RWPE1 (cell line): ENCODE measurements at places on chromosomes 1 and 21.
A peak's percentile ranks its signal among the peaks of the same experiment; 100 is the strongest.

DNA sequence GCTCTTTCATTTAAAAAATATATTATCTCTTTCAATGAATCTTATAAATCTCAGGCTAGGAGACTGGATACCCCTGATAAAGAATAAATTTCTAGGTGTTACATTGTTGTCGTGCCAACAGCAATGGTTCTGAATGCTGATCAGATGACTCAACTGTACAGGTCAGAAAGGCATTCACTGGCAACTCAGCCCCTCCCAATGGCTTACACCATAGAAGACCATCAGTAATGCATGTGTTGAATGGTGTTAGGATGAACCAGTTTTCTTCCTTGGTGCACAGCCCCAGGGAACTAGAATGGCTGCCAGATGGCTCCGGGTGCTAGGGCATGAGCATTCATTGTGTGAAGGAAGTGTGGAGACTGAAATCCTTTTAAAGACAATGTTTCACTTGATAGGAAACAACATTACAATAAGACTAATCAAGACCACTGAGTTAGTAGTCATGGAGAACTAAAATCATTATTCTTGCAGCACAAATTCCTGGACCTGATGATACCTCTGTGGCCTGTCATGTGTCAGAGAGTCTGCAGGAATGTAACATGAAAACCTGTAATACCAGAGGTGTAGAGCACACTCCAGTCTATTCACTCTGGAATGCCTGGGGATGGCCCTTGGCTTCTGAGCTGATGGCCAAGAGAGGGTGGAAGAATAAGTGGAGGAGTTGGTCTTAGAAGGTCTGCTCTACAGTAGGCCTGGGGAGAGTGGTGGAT lies 187.7 kb upstream of the LMO4 start:
- DNase-seq, result peak; percentile 84

GRCh38 chr21:15514073-15514946 lies 215.5 kb upstream of the USP25 start:
- no peak for DNase-seq

GRCh38 chr21:45304476-45304830 lies 16.8 kb upstream of the POFUT2 start:
- DNase-seq, result no peak

DNA sequence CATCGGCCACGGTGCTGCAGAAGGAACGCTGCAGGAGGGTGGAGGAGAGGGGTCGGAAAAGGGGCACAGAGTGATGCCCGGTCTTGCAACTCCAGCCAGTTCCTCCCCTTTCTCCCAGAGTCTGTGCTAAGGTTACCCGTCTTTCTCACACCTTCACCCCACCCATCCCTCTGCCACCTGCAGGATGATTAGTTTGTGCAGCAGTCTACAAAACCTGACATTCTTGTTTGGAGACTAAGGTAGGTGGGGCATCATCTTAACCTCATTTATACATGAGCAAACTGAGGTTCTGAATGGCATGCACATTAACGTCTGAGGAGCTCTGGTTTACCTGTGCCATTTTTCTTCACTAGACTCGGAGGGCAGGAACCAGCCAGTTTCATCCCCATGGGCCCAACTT lies 232.3 kb downstream of the GRIK3 start:
- no peak for DNase-seq

DNA sequence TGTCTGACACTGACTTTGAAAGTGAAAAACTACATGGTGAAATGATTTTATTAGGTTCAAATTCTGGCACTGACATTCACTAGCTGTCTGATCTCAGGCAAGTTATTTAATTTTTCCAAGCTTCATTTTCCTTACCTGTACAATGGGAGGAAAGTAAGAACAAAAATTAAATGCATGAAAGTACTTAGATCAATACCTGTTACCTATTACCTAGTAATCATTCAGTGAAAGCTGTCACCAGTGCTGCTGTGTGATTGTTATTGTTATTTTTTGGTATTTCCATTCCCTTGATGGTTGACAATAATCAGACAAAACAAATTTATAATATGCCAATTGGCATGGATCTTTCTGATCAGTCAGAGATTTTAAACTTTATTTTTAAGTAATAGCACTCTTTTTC lies 1.6 kb downstream of the C8A start:
- DNase-seq, result no peak

DNA sequence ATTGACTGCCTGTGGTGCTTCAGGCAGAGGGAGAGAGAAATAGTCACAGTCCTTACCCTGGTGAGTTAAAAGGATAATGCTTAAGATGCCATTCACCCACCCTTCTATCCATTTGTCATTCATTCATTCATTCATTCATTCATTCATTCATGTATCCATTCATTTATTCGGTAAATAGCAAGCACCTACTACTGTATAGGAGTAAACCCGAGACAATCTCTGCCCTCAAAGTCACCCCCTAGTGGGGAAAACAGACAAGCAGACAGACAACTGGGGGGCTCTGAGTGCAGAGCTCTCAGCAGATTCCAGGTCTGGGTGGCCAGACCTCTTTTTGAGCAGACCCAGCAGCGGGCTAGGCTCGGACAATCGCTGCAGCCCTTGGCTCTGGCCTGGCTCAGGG lies 14.1 kb upstream of the ACTL8 start:
- DNase-seq, result no peak

DNA sequence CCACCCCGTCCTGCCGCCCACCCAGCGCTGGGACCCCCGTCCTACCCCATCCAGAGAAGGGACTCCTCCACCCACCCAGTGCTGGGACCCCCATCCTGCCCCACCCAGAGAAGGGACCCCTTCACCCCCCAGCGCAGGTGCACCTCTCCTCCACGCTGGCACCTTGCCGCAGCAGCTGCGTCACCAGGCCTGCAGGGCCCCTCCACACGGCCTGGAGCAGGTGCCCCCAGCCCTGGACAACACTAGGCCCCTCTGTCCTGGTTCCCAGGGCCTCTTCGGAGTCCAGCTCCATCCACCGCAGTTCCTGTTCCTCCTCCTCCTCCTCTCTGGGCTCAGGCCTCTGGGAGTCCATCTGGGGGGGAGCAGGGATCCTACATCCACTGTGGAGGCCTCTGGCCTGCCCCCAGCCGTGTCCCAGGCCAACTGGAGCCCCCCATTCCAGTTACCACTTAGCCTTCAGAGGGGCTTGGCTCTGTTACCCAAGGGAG lies 378 bp downstream of the ANKRD65 start:
- DNase-seq, result no peak

- DNase-seq, result no peak
Measured at GRCh38 chr1:38093569-38094520, 47.3 kb upstream of the POU3F1 start.

- DNase-seq, result no peak
Measured at GRCh38 chr1:15148941-15149340, 4.6 kb upstream of the TMEM51 start.
